Ecto neural progenitor cell (in vitro differentiated cells): ENCODE measurements at places on chromosomes 4 and X.

DNA sequence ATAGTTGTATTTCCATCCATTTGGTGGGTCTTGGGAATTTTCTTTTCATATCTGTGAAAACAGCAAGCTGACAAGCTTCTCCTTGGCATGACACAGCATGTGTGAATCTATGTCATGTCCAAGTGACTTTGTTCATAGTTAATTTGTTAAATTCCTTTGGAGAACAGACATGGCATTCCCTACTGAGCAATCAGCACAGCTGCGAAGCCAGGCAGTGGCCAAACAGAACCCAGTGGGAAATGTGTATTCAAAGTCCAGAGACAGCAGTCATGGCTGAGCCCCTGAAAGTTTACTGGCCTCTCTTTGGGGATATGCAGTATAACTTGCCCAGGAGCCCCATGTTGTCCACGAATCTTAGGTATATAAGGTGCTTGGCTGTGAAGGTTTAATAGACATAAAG, 474.7 kb downstream of the NKX6-1 start:
- no peak for DNase-seq

DNA sequence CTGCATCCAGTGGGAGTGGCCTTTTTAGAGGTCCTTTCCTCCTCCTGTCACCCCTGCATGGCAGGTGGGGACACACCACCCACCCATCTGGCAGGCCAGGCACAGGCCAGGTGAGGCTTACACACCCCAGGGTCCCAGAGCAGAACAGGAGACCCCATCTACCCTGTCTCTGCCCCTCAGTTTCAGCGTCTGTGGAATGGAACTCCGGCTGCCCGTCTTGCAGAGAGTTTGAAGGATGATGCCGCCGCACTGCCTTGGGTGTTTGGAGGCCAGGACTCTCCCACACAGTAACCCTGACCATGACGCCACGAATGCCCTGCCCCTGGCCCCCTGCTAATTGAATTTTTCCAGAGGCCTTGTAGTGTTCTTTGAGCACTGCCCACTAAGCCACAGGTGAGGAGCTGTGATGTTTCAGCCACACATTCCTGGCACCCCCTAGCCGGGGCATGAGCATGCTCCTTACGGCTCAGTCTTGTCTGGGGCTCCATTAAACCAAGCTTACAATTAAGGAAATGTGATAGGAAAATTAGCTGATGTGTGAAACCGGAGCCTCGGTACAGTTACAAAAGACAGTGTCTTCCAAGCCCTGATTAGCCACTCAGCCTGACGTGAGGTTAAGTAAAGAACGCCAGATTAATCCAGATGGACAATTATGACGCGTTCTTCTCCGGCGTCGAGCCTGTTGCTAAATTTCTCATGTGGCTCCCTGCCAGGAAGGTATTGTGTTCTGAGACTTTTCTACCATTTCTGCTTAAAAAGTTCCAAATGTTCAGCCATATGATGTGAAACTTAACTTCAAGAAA, 39.3 kb downstream of the HMX1 start:
- DNase-seq, result peak; percentile 36

DNA sequence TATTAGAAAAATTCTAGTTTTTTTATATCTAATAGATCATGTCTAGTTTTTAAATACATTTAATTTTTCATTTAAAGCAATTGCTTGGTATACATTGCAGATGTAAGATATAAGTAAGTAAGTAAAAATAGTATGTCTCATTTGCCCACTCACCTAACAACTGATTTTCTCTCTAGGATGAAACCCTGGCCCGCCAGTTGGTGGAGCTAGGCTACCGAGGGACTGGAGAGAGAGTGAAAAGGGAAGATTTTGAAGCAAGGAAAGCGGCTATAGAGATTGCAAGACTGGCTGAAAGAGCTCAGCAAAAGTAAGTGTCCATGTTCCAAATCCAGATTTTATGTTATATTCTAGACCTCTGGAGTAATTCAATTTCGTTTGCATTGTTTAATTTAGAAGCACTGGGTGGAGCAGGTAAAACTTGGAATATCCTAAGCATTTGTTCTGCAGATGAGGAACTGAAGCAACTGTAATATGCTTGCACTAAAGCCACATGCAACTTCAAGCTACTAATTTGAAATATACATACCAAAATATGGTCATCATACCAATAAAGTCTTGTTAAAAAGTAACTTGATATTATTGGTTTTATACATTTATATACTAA, 27.1 kb downstream of the CFAP299 start:
- DNase-seq, result peak; percentile 63

DNA sequence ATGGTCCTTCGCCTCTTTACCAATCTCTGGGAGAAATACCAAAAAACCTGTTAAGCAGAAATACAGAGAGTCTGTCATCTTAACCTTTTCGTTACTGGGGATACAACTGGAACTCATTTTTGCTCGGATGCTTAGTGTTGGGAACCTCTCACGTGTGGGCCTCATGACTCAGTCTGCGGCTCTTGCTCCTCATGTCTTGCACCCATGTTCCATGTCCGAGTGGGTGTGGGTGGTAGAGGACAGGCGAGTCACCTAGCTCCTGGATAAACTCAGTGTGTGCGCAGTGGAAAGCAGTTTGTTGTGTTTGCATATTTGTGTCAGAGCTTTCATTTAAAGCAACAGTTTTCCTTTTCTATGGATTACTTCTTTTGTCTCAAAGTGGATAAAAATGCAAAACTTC, 70.6 kb downstream of the TNIP2 start:
- DNase-seq, result no peak

GRCh38 chr4:169282429-169283113, 11.8 kb upstream of the SH3RF1 start:
- no peak for DNase-seq

DNA sequence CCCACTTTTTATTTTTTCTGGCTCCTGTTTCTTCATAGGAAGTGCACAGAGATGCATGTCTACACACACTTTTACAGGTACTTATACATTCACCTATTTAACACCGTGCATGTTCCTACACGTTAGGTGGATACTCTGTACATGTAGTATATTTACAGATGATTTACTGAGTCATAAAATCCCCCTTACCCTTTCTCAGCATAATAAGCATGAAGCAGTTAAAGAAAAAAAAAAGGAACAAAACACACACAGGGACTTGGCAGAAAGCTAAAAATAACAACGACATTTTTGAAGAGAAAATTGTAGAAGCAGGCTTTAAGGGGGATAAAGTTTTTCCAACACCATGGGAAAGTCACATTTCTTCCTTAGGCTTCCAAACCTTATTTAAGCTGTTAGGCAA, 96.4 kb upstream of the IQCM start:
- DNase-seq, result no peak

DNA sequence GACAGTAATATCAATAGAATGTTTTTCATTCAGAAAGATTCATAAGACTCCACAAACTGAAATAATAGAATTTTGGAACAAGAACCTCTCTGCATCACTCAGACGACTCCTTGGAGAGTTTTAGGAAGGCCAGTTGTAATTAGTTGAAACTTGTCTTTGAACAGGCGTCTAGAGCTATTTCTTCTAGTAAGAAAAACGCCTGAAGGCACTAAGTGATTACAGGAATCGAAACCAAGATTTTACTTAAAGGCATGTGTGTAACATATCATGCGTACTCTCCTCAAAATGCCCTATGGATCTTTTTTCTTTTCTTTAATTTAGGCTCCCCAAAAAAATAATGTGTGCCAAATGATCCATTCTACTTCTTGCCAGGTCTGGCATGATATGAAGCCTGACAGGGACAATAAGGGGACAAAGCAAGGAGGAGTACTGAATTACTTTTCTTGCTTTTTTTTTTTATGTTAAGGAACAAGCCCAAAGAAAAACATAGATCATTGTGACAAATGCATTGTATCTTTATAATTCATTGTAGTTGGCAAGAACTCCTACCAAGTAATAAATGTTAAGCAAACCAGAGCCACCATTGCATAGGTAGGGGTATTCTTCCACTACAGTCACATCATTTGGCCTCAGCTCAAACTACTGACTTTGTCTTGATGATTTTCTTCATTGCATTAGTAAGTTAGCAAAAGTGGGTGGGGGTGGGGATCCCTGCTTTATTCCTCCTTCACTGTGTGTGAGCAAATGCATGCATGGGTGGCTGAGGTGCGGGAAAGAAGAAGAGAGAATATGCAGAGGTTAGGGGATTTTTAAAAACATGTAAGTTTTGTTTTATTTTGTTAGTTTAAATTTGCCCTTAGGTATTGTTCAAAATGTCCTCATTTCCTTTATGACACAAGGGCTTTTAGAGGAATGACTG, 79.9 kb upstream of the ATOH1 start:
- DNase-seq, result no peak
